ENCODE measurements at places on chromosomes 7 and 10. TPM values are rescaled to one million over a fixed set of nuclear protein-coding genes. Genes with fewer than 3 reads are reported as not detected.

Gene WNT8B
- not detected for polyA plus RNA-seq

Gene CALHM1
- not detected for polyA plus RNA-seq

Gene ACHE
- 11.3 TPM for polyA plus RNA-seq

Gene FGFBP3
- polyA plus RNA-seq = 0.45 TPM

- no peak for DNase-seq
Measured at GRCh38 chr10:1293157-1293556, 237.0 kb downstream of the WDR37 start.

GRCh38 chr10:119518936-119519335 is 23.6 kb downstream of the RGS10 start:
- no peak for DNase-seq

DNA sequence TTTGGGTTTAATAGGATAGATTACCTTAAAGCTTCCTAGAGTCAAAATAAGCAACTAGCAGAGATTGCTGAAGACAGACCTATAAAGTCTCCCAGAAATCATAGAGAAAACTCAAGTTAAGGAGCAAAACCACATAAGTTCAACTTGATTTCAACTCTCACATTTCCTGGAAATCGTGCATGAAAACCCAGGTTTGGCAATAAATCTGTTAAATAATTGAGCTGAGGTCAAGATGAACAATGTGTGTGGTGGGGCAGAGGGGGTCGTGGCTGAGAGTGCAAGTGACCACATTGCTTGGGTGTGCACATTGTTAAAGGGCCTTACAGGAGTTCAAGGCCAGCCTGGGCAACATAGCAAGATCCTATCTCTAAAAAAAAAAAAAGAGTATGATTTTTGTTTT is 636.5 kb downstream of the GALNT17 start:
- DNase-seq = no peak

- no peak for DNase-seq
Measured at GRCh38 chr7:134196439-134196838, 69.3 kb downstream of the LRGUK start.

DNA sequence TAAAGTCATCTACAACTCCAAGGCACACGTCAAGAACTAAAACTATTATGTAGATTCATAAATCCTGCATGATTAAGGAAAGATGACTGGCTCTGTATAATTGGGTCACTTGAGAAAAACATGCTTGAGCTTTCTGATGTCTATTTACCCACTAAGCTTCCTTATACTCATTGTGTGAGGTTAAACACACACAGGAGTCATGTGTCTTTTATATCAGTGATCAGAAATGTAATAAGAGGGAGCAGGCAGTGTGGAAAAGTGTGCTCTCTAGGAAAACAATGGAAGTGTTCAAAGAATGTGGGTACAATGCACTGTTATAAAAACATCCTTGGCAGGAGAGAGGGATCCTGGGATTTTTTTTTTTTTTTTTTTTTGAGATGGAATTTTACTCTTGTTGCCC is 108.6 kb upstream of the ARID5B start:
- DNase-seq = no peak

DNA sequence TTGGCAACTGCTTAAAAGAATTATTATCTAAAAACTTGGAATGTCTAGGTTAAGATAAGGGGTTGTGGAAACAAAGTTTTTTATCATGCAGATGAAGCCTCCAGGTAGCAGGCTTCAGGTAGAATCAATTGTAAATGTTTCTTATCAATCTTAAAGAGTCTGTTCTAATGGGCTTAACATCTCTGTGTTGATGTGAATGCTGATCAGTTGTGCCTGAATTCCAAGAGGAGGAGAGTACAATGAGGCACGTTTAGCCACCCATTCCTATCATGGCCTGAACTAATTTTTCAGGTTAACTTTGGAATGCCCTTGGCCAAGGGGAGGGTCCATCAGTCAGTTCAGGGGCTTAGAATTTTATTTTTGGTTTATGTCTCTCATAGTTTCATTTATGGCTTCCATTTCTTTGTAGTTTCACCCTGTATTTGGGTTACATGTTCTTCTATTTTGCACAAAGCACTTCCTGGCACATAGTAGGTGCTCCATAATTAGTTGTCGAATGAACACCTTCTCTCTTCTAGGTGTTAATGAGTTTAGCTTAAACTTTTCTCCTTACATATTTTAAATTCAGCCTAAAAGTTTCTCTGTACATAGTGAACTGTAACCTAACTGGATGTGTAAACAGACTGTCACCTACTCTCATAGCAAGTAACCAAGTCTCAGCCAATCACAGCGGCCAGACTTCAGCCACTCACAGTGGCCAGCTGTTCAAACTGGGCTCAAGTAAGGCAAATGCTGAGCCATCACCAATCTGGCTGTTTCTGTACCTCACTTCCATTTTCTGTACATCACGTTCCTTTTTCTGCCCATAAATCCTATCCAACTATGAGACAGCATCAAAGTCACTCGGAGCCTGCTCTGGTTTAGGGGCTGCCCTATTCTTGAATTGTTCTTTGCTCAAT is 34.7 kb downstream of the ALOX5 start:
- DNase-seq = peak; percentile 36

DNA sequence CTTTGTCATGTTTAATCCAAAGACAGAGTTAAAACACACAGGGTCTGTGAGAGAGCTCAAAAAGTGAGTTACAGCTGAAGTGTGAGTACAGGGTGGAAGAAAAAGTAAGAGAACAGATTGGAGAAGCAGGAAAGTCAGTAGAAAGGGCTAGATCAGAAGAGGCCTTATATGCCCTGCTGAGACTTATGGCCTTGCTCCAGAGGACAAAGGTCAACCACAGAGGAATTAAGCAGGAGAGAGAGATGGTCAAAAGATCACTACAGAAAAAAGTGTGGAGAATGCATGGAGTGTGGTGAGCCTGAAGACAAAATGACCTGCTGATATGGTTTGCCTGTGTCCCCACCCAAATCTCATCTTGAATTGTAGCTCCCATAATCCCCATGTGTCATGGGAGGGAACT is 213.8 kb downstream of the NEBL start:
- DNase-seq = no peak

GRCh38 chr7:84677117-84677732 is 482.6 kb upstream of the SEMA3A start:
- peak; percentile 13 for DNase-seq

DNA sequence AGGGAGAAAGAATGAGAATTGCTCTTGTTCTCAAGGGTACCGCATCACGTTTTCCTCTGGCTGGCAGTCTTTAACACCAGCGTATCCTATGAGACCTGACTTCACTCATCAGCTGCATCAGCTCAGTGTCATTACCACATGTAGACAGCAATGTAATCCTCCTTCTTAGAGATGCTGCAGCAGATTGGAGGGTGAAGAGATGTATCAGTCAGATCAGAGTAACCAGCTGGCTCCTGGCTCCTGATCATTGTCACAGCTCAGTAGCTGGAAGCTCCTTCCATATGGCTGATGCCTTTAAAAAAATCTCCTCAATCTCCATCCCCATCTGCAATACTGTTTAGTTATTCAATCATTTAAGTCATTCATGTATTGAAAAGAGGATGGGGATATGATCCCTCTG is 39.7 kb upstream of the EPHB6 start:
- DNase-seq = no peak
